Activated T-cell treated with anti-CD3 and anti-CD28 coated beads for 24 hours (primary cell): ENCODE measurements at places on chromosomes 12 and 14.

GRCh38 chr12:121279507-121279915 is 17.0 kb downstream of the CAMKK2 start:
- DNase-seq = no peak

GRCh38 chr12:104792570-104792969 is 165.5 kb downstream of the SLC41A2 start:
- DNase-seq = no peak

- DNase-seq = no peak
These were observed 88.9 kb downstream of the SLC2A13 start for GRCh38 chr12:40016980-40017379.

- DNase-seq = no peak
These were observed 118.6 kb downstream of the PLXNC1 start for GRCh38 chr12:94266796-94267536.

GRCh38 chr14:74763803-74764531 is 851 bp downstream of the YLPM1 start:
- DNase-seq = no peak

- no peak for DNase-seq
These were observed 207.9 kb upstream of the BCL2L14 start for GRCh38 chr12:11862798-11863197.

- no peak for DNase-seq
These were observed 3.0 kb upstream of the GARIN2 start for GRCh38 chr14:67186172-67186768.

GRCh38 chr12:26841085-26841484 is 8.1 kb upstream of the ITPR2 start:
- DNase-seq = no peak

GRCh38 chr12:6337958-6338433 is 3.9 kb downstream of the TNFRSF1A start:
- no peak for DNase-seq
